ENCODE measurements at places on chromosomes 2 and 18.

GRCh38 chr2:207334624-207335371 is 169.1 kb upstream of the KLF7 start:
- DNase-seq = peak; percentile 70
- peaks cover 20% of the 10 kb centered on the region for H3K4me1 ChIP-seq
- H3K27me3 ChIP-seq = no peaks in the 10 kb centered on the region
- peak overlapping the region; percentile 45 for H3K27ac ChIP-seq
- H3K4me3 ChIP-seq = no peak overlapping the region

GRCh38 chr2:233676046-233676445 is 4.3 kb downstream of the UGT1A9 start:
- no peak overlapping the region for H3K27ac ChIP-seq
- H3K36me3 ChIP-seq = no peaks in the 10 kb centered on the region
- DNase-seq = no peak
- no peak overlapping the region for H3K4me3 ChIP-seq
- no peaks in the 10 kb centered on the region for H3K4me1 ChIP-seq

DNA sequence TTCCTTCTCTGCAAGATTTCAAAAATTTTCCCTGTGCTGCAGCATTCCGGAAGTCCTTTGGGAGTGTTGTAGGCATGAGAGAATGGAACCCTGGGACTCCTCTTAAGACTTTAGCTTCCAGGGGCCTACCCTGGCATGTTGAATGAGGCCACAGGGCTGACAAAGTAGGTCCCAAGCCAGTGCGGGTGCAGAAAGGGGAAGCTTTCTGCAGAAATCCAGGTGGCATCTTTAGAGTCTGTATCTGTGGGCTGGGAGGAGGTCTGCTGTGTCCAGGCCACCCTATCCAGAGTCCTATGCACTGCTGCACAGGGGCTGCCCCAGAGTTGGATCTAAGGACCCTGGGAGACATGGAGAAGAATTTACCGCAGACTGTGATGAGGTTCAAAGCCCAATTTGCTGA is 1.9 kb upstream of the SIX2 start:
- no peak overlapping the region for H3K27ac ChIP-seq
- H3K36me3 ChIP-seq = no peaks in the 10 kb centered on the region
- H3K27me3 ChIP-seq = peaks cover 68% of the 10 kb centered on the region
- no peak overlapping the region for H3K4me3 ChIP-seq
- DNase-seq = no peak

GRCh38 chr2:72815655-72816278 is 10.1 kb downstream of the EXOC6B start:
- H3K27ac ChIP-seq = no peak overlapping the region
- H3K4me3 ChIP-seq = no peak overlapping the region
- peak; percentile 72 for DNase-seq
- no peaks in the 10 kb centered on the region for H3K4me1 ChIP-seq
- no peaks in the 10 kb centered on the region for H3K27me3 ChIP-seq

DNA sequence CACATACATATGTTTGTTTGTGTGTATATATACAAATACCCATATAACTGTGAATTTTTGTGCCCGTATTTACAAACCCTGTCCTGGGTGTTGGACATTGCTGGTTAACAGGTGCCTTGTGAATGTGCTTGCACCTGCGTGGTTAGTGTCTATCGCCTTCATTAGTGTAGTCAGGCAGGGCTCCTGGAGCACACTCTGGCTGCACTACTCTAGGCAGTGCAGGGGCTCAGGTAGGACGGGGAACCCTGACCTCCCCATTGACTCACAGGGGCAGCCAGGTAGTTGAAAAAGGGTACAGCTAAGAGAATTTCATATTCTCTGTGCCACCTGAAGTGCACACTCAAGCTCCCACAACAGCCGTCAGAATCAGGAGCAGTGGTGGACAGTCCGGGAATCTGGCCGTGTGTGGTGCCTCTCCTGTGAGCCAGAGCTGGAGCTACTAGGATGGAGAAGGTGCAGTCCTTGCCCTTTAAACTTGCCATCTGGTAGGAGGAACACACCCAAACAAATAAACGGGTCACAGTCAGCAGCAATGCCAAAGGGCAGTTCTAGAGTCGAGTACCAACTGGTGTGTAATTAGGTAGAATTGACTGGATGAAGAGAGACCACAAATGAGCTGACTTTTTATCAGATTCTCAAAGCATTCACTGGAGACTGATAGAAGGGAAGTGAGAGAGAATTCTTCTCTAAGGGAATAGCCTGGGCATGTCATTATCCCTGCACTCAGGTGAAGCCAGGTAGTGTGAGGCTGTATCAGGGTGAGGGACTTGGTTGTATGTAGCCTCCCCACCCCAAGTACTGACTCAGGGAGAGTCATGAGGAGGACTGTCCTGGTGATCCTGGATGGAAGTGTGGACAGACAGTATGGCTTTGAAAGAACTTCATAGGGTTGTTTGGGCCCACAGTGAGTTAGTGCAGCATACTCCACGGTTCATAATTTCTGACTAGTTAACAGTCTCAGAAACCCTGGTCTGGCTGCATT is 44.1 kb downstream of the FARP2 start:
- no peak for DNase-seq
- no peak overlapping the region for H3K27ac ChIP-seq
- no peaks in the 10 kb centered on the region for H3K27me3 ChIP-seq
- no peaks in the 10 kb centered on the region for H3K4me1 ChIP-seq
- no peaks in the 10 kb centered on the region for H3K36me3 ChIP-seq
